ENCODE measurements at places on chromosomes 3 and 15. TPM values are rescaled to one million over a fixed set of nuclear protein-coding genes. Genes with fewer than 3 reads are reported as not detected.

- no peak overlapping the region for H3K27ac ChIP-seq
- no peak overlapping the region for H3K4me3 ChIP-seq
- 0 out of 2 replicates have a peak, but pooled peaks cover 3% of the 10 kb centered on the region for H3K36me3 ChIP-seq
- peaks cover 45% of the 10 kb centered on the region for H3K4me1 ChIP-seq
Measured at GRCh38 chr3:72821161-72821781, 27.0 kb downstream of the SHQ1 start.

GRCh38 chr3:128128251-128128650 lies 4.6 kb upstream of the RUVBL1 start:
- H3K36me3 ChIP-seq = no peaks in the 10 kb centered on the region
- DNase-seq = no peak
- H3K27me3 ChIP-seq = no peaks in the 10 kb centered on the region
- no peak overlapping the region for H3K27ac ChIP-seq

P3H2 gene
- total RNA-seq = 41.5 TPM

- peaks cover 12% of the 10 kb centered on the region for H3K4me1 ChIP-seq
- H3K4me3 ChIP-seq = no peak overlapping the region
- H3K27ac ChIP-seq = no peak overlapping the region
- DNase-seq = peak; percentile 24
Measured at GRCh38 chr15:76217029-76217881, 94.0 kb downstream of the ETFA start.

AP3B2 gene
- 0.63 TPM for total RNA-seq

TGM5 gene
- not detected for total RNA-seq

GRCh38 chr3:7781395-7781794 lies 720.2 kb upstream of the LMCD1 start:
- no peaks in the 10 kb centered on the region for H3K4me1 ChIP-seq
- no peak overlapping the region for H3K27ac ChIP-seq
- H3K4me3 ChIP-seq = no peak overlapping the region
- H3K36me3 ChIP-seq = no peaks in the 10 kb centered on the region
- H3K27me3 ChIP-seq = no peaks in the 10 kb centered on the region

- H3K27ac ChIP-seq = no peak overlapping the region
- H3K4me1 ChIP-seq = no peaks in the 10 kb centered on the region
- no peak overlapping the region for H3K4me3 ChIP-seq
- H3K27me3 ChIP-seq = no peaks in the 10 kb centered on the region
Measured at GRCh38 chr15:101100593-101101442, 151.0 kb downstream of the CHSY1 start.

GRCh38 chr3:71629711-71630110 lies 46.2 kb upstream of the FOXP1 start:
- H3K4me1 ChIP-seq = peaks cover 20% of the 10 kb centered on the region
- no peaks in the 10 kb centered on the region for H3K36me3 ChIP-seq
- H3K27me3 ChIP-seq = no peaks in the 10 kb centered on the region
- no peak for DNase-seq
- peak overlapping the region; percentile 45 for H3K4me3 ChIP-seq

GRCh38 chr15:71659730-71660067 lies 150.7 kb upstream of the NR2E3 start:
- peaks cover 17% of the 10 kb centered on the region for H3K4me1 ChIP-seq
- DNase-seq = no peak
- H3K36me3 ChIP-seq = no peaks in the 10 kb centered on the region
- no peaks in the 10 kb centered on the region for H3K27me3 ChIP-seq
- H3K27ac ChIP-seq = no peak overlapping the region
- no peak overlapping the region for H3K4me3 ChIP-seq

DNA sequence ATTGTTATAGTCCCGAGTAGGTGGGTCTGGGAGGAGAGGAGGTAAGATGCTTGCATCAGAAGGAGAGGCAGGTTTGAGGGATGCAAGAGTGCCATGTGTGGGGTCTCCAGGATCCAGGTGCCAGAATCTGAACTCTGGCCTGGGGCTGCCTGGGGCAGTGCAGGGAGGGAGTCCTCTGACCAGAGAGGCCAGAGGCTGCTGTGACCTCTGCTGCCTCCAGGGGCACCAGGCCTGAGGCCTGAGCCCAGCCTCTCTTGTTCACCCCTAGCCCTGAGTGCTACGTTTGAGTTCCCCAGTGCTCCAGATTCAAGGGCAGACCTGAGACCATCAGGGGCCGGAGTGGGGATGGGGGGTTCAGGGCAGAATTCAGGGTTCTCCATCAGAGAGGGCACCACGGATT lies 7.4 kb downstream of the SLC38A3 start:
- H3K4me1 ChIP-seq = peaks cover 7% of the 10 kb centered on the region
- H3K27ac ChIP-seq = no peak overlapping the region
- H3K4me3 ChIP-seq = no peak overlapping the region
- no peaks in the 10 kb centered on the region for H3K36me3 ChIP-seq

DNA sequence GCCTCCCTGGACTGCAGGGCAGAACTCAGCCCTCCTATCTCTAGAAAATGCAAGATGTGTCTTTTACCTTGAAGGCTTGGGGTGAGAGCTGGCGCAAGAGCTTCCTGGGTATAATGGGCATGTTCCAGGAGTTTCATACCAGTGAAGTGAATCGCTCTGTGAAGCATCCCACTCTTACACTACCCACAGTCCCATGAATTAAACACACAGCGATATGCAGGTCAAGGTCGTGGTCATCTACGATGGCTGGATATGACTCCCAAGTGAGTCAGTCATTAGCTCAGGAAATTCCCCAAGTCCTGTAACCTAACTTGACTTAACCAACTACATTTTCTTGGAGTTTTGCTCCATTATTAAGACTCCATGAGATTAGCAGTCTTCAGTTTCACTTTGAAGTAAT lies 439.7 kb downstream of the NTRK3 start:
- peak; percentile 93 for DNase-seq
- peaks cover 31% of the 10 kb centered on the region for H3K4me1 ChIP-seq
- no peaks in the 10 kb centered on the region for H3K36me3 ChIP-seq
- peak overlapping the region; percentile 50 for H3K4me3 ChIP-seq

- no peak overlapping the region for H3K4me3 ChIP-seq
- no peaks in the 10 kb centered on the region for H3K36me3 ChIP-seq
- no peaks in the 10 kb centered on the region for H3K4me1 ChIP-seq
- H3K27me3 ChIP-seq = no peaks in the 10 kb centered on the region
- no peak overlapping the region for H3K27ac ChIP-seq
Measured at GRCh38 chr3:54631516-54632325, 296.1 kb downstream of the LRTM1 start.

DNA sequence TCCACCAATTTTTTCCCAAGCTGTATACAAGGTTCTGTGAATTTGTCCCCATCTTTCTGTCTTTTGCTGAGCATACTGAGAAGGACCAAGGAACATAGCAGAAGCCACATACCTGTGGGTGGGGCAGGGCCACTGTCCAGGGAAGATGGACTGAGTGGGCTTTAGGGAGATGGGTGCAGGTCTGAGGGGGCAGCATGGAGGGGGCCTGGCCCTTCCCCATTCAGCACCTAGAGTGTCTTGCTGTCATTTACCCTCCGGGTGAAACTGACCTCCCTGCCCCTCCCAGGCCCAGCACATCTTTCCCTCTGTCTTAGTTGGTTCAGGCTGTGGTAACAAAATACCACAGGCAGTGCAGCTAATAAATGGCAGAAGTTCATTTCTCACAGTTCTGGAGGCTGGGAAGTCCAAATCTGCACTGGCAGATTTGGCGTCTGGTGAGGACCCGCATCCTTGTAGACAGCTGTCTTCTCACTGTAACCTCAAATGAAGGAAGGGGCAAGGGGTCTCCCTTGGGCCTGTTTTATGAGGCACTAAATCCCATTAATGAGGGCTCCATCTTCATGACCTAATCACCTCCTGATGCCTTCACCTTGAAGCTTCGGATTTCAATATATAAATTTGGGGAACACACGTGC lies 180.0 kb upstream of the SMAD3 start:
- H3K4me1 ChIP-seq = peaks cover 49% of the 10 kb centered on the region
- H3K36me3 ChIP-seq = no peaks in the 10 kb centered on the region
- H3K4me3 ChIP-seq = no peak overlapping the region
- H3K27ac ChIP-seq = no peak overlapping the region
- DNase-seq = no peak
- no peaks in the 10 kb centered on the region for H3K27me3 ChIP-seq

- no peak overlapping the region for H3K27ac ChIP-seq
- no peak overlapping the region for H3K4me3 ChIP-seq
- peaks cover 10% of the 10 kb centered on the region for H3K4me1 ChIP-seq
- H3K27me3 ChIP-seq = no peaks in the 10 kb centered on the region
- peak; percentile 26 for DNase-seq
- H3K36me3 ChIP-seq = no peaks in the 10 kb centered on the region
Measured at GRCh38 chr3:148950806-148951205, 40.5 kb upstream of the GYG1 start.

DNA sequence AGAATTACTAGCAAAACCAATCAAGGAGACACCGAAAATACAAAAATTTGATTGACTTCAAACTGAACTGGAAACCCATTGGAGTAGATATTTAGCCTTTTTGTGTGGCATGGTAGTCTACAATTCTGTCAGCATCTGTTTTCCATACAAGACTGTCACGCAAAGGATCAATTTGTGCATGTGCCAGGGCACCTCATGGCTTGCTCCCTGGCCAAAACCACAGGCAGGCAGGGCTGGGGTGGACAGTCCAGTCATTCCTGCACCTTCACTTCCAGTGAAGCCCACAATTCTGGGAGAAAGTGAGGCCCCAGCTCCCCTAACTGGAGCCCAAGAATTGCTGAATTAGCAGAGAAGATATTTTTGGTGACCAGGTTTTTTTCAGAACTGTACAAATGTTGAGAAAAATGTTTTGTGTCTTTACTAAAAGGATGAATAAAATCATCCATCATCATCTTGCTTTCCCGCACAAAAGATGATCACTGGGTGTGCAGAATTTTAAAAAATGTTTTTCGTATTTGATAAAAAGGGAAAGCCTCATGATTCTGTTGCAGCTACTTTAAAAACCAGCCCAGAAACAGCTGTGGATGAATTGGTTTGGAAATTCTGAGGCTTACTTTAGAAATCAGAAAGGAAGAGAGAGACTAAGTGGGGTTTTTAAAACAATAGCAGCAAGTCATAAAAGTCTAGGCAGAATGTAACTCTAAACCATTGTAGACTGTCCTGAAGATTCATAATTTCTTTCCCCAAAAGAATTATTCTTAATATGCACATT lies 86.4 kb downstream of the PCCB start:
- H3K4me1 ChIP-seq = peaks cover 54% of the 10 kb centered on the region

GRCh38 chr3:156448300-156448699 lies 106.6 kb downstream of the SSR3 start:
- H3K27ac ChIP-seq = no peak overlapping the region
- H3K4me1 ChIP-seq = no peaks in the 10 kb centered on the region
- H3K27me3 ChIP-seq = no peaks in the 10 kb centered on the region
- DNase-seq = peak; percentile 60

DNA sequence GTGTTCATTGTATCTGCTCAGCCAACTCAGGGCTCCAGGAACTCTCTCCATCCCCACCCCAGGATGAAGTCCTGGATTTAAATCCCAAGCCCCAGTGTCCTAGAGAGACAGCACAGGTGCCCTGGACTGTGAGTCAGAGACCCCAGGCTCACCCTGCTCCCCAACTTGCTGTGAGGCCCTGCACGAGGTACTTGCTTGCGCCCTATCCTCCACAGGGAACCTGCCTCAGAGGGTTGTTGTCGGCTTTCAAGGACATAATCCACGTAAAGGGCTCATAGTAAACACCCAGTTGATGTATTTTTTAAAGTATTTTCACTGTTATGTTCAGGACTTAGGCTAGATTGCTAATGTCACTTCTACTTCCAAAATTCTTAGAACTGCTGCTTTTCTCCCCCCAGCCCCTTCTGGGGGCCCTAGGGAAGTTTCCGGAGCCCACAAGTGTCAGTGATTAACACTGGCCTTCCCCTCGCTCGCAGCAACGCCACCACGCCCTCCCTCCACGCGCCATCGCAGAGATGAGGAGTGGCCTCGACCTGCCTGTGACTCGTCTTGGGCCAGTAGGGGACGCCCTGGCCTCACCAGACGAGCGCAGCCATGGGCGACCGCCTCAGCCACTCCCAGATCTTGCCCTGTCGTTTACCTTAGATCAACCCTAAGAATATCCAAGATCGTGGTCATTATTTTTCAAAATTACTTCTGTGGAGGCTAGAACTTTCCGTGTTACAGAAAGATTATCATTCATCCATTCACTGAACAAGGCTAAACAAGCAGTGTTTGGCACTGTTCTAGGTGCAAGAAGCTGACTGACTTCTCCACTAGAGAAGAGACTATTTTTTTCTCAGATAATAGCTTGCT lies 6.0 kb upstream of the SRP14 start:
- no peak overlapping the region for H3K27ac ChIP-seq
- H3K27me3 ChIP-seq = no peaks in the 10 kb centered on the region
- peaks cover 31% of the 10 kb centered on the region for H3K4me1 ChIP-seq
- H3K4me3 ChIP-seq = peak overlapping the region; percentile 62

DNA sequence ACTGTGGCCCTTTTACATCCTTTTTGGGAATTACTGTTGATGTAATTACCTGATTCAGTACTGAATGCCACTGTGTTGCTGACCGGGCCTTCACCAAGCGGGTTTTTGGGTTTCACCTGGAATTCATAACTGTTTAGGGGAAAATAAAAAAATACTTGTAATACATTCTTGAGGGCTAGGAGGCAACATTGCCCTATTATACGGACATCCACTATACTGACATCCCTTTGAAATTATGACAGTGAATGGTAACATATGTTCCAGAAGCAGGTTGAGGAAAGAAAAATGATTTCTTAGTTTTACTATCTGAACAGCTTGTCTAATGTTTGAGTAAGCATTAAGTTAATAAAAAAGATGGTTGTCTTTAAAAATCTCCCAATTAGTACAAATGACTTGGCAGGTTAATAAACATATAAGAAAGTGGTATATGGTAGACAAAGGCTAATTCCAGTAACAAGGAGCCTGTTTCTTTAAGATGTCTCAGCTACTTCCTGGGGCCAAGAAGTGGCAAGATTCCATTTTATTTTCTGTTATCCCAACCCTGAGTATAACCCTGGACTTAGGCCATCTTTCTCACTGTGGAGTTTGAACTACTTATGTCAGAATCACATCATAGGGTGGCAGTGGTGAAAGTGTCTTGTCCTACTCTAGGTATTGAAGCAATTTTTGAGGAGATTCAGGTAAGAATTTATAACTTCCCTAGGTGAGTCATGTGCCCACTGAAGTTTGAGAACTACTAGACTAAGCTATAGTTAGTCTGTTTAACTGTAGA lies 45.5 kb downstream of the TFG start:
- H3K36me3 ChIP-seq = peaks cover 57% of the 10 kb centered on the region
- H3K4me1 ChIP-seq = no peaks in the 10 kb centered on the region
- peak; percentile 15 for DNase-seq
- H3K4me3 ChIP-seq = no peak overlapping the region
- H3K27ac ChIP-seq = no peak overlapping the region

CD86 gene
- total RNA-seq = not detected

DNA sequence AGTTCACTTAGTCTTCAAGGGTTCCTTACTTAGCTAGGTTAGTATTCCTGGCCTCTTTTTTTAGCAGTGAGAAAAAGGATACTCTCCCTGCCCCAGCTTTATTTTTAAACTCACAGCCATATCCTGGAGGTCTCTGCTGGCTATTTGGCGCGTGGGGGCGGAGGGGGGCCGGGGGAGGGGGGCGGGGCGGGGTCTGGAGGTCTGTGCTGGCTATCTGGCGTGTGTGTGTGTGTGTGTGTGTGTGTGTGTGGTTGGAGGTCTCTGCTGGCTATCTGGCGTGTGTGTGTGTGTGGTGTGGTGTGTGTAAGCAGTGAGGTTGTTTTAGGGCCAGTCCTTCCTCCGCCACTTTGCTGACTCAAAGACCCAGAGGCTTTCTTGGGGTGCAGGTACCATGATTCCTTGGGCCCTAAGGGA lies 579 bp upstream of the PLAAT1 start:
- H3K36me3 ChIP-seq = no peaks in the 10 kb centered on the region
- no peaks in the 10 kb centered on the region for H3K4me1 ChIP-seq
- DNase-seq = no peak
- no peak overlapping the region for H3K27ac ChIP-seq
- peak overlapping the region; percentile 59 for H3K4me3 ChIP-seq

All from GM23248 (cell line).